Renal cortical epithelial cell (primary cell): ENCODE measurements at places on chromosomes 1 and 21.

DNA sequence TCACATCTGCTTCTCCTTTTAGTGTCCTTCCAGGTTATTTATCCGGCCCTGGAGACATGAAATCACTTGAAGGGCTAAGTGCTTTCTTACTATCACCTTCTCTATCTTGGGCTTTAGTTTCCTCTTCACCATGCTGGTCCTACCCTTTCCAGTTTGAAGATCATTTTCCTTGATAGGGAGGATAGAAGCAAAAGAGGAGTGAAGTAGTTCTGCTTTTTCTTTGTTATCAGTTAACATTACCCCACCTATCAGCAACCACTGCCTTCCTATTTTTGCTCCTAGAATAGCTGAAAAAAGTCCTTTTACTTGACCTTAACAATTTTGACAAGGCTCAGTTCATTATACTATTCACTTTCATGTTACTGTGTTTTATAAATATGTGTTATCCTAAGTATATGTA, 19.4 kb downstream of the RGL1 start:
- no peak for DNase-seq

DNA sequence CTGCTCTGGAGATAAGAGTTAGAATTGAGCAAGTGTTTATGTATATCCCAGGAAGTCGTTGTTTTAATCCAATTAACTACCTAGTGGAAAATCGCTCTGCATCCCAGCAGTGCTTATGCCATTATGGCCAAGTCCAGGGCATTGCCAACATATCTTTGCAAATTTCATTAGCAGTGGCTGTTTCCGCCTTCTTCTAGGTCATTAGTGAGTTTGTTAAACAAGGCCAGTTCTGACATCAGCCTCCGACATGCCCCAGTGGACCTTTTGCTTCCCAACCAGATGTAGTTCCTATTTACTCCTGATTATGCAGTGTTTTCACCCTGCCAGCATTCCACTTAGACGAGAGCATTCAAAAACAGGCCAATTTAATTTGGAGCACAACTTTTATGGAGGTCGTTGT, 106.8 kb upstream of the FAM78B start:
- no peak for DNase-seq

DNA sequence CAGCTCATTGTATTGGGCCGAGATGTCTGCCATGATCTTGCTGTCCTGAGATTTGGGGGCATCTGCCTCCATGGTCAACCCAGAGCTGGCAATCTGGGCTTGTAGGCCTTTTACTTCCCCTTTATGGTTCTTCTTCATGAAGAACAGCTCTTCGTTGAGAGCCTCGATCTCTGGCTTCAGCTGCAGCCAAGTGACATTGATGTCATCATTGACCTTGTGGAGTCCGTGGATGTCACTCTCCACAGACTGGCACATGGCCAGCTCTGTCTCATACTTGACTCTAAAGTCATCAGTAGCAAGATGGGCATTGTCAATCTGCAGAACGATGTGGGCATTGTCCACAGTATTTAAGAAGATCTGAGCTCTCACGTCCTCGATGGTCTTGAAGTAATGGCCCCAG, 29.2 kb downstream of the RAP1A start:
- no peak for DNase-seq

DNA sequence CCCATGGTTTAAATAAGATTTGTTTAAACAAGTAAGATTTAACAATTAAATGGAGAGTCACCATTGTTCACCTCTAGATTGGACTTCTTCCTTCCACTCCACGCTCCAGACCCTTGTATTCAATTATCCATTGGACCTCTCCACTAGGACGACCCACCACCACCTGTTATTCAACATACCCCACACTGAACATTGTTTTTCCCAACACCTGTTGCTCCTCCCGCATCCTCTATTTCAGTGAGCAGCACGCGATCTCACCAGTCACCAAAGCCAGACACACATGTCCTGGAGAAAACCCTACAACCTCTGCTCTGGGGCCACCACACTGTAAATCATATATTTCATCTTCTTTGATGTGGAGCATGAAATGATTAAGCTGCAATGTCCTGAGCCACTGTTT, 28.6 kb downstream of the ATP8B2 start:
- DNase-seq = no peak

DNA sequence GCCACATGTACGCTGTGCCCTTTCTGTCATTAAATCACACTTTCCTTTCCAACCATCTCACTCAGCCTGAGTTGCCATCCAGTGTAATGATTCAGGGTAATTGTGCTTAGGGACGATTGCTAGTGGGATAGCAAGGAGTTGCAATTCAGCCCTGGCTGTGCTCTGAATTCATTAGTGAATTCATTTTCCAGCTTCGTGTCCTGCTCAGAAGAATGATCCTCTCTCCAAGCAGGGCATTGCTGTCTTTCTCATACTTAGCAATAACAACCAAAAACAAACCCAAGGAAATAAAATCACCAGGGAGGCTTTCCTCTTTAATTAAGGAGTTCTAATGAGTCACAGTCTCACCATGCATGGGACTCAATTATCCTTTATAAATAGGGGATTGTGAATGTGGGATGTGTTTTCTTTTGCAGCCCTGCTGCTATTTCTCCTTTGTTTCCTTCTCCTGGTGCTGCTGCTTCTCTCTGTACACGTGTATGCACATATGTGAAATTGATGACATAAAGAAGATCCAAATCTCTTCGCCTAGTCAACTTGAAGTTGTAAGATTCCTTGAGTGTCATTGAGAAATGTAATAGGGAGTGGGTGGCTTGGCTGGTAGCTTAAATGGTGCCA, 167.0 kb downstream of the TSEN15 start:
- DNase-seq = peak; percentile 80

- DNase-seq = no peak
These were observed 357.2 kb downstream of the RGS7 start for GRCh38 chr1:240999826-241000225.

- DNase-seq = no peak
These were observed 80.5 kb downstream of the GALNT2 start for GRCh38 chr1:230147253-230148125.

DNA sequence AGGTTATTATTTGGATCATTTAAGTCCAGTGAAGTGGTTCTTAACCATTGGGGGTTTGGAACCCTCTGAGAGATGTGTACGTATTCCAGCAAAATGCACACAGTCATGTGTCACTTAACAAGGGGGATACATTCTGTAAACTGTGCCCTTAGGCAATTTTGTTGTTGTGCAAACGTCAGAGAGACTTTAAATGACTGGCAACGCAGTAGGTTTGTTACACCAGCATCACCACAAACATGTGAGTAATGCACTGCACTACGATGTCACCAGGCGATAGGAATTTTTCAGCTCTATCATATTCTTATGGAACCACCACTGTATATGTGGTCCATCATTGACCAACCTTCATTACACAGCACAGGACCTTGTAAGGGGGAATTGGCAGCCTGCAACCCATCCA, 11.9 kb downstream of the AHCYL1 start:
- DNase-seq = peak; percentile 71

DNA sequence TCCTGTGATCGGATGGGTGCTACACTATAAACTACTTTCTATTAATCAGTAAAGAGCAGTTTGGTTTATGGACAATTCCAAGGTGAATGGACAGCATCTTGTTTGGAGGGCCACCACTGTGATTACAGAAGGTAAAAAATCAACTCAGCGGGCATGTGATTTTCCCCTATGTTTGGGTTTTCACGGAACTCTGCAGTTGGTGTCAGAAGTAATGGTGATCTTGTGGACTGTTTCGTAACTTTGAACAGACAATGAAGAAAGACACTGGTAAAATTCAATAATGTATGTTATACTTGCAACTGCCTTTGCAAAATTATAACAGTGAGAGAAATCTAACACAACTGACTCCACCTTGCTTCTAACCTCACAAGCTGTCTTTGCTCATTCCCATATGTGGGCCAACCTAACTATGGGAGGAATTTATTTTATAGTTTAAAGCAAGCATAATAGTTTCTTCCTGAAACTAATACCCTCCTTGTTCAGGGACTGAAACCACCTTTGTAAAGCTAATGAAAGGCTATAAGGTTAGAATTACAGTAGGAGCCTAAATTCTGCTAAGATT, 53.2 kb downstream of the TRIM33 start:
- DNase-seq = no peak
